AML-193 (cell line): ENCODE measurements at places on chromosomes 3 and 15.

GRCh38 chr15:51137880-51138430, 43.2 kb upstream of the TNFAIP8L3 start:
- no peak for DNase-seq

DNA sequence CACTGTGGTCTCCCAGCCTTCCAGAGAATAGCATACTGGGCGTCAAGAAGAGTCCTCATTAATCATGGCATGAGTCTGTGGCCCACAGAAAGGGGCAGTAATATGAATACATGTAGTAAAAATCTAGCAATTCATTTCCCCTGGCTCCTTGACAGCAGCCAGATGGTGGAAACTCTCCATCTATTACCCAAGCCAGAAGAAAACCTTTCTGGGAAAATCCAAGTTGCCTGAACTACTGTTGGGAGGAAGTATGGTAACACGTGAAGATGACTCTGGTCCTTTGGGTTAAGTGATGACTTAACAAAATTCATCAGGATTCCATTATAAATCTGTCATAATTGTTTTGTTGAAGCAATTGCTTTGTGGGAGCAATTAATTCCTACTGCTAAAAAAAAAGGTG, 530.5 kb downstream of the FHIT start:
- no peak for DNase-seq

DNA sequence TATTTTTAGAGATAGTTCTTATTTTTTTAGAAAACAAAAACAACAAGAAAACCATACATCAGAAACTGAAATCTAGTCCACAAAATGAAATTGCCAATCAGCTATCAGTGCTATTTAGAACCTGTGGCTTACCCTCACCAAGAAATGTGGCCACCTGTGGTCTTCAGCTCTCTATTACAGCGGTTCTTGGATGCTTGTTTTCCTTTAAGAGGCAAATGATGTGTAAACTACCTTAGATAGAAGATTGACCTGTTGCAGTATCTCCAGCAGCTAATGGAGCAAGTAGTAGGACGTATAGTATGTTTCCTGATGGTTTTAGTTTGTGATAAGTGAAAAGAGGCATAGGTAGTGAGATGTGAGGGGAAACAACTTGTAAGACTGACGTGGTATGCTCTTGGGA, 21.2 kb downstream of the TFG start:
- no peak for DNase-seq

DNA sequence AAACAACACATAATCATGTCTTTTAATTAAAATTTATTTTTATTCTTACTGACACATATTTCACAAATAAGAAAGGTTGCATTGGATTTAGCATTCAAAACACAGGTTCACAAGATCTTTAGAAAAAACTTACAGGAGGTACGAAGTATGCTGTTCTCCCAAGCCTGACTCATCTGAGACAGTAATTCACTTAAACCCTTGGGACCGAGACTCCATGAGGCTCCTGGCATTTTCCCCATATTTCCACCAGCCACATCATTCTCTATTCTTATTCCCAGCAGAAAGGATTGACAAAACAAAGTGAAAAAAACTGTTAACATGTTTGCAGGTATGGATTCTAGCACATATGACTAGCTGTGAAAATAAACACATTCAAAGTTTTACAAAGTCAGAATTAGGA, 52.6 kb downstream of the CNTN3 start:
- no peak for DNase-seq

GRCh38 chr15:47742334-47742733, 25.0 kb downstream of the SEMA6D start:
- no peak for DNase-seq

- peak; percentile 27 for DNase-seq
Measured at GRCh38 chr15:74631935-74632560, 16.4 kb downstream of the CLK3 start.

GRCh38 chr15:74460871-74461846, at the start of gene UBL7:
Gene UBL7, minus strand, starts transcription at chr15:74461160. Its CDS starts 2,293 bp downstream, at chr15:74458867.
- DNase-seq = peak; percentile 94

- no peak for DNase-seq
Measured at GRCh38 chr15:28961391-28961790, 75.6 kb downstream of the APBA2 start.

- no peak for DNase-seq
Measured at GRCh38 chr15:57606816-57607215, 15.1 kb downstream of the MYZAP start.

- no peak for DNase-seq
Measured at GRCh38 chr3:172640751-172641150, 70.1 kb downstream of the NCEH1 start.

DNA sequence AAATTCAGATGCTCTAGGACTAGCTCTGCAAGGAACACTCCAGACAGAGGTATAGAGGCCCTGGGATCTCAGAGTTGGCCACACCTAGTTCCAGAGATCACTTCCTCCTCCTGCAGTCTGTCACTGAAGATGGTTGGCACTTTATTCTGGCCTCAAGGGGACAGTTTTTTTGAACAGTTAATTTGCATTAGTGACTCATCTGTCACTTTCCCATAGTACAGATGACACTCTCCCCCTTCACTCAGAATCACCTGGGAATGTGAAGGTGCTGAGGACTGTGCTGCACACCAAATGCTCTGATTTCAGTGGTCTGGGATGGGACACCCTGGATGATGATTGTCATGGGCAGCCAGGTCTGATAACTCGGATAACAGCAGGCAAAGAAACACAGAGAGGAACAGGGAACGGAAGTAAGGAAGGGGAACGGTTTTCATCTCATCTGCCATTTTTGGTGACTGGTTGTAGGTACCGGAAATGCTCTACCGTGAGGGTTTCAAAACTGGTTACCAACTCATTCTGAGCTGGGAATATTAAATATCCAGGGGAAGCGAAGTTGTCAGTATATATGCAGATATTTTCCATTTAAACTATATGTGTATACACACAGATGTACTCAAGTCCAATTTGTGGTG, 232.5 kb upstream of the ST8SIA2 start:
- no peak for DNase-seq

DNA sequence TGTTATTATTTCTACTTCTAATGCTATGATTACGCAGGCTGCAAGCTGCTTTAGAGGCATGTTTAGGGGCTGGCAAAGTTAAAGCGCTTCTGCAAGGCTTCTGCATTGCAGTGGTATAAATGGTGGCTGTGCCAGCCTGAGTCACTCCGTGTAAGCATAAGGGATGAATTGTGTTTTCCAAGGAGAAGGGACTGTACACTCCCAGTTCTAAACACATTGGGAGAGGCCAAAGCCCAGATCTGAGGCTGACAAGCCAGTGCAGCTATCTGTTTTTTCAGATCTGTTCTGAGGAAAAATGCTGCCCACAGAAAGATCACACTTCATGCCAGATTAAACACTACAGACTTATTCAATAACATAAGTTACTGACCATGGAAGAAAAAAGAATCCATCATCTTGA, 83.8 kb downstream of the PRICKLE2 start:
- no peak for DNase-seq

DNA sequence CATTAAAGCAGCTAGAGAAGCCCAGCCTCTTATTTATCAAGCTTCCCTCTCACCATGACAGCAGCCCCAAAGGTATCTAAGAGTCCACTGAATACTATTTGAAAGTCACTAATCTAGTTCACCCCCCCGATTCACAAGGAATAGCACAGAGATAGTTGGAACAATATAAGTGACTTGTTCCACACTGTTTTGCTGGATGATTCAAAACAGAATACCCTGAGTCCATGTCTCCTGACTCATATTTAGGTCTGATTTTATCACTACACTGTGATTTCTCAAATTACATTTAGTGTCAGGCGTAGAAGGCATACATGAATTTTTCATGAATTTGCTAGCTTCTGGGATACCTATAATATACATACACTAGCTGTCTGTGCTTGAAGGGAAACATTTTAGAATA, 18.7 kb upstream of the EOGT start:
- DNase-seq = no peak

- DNase-seq = no peak
Measured at GRCh38 chr3:45545476-45545875, 49.1 kb upstream of the LIMD1 start.

DNA sequence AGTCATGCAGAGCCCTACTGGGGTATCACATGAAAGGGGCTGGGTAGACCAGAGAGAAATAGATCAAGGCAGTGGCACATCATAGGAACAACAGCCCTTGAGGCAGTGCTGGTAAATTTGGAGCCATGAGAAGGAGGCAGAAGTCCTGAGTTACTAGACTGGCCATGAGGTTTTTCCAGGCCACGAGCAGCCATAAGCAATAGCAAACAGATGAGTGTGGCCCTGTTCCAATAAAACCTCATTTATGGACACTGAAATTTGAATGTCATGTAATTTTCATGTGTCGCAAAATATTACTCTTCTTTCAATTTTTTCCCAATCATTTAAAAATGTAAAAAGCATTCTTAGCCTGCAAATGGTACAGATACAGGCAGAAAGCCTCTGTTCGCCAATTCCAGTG, 28.1 kb upstream of the LRRN1 start:
- no peak for DNase-seq

DNA sequence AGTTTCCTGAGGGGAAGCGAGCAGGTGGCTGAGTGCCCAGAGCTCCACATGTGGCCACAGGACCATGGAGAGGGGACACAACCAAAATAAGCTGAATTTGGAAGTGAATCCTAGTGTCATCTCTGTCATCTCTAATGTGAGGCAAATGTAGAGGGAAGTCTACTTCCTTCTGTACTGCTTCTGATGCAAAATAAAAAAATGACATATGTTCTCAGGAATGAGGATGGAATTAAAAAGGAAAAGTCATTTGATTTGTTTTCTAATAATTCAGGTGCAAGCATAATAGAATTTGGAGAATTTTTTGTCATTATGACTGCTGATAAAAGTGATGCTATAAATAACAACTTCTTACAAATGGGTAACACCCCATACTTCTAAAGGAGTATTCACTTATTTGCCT, 59.5 kb upstream of the POU1F1 start:
- DNase-seq = no peak

GRCh38 chr3:70550723-70551319, 238.4 kb upstream of the MDFIC2 start:
- DNase-seq = peak; percentile 59

DNA sequence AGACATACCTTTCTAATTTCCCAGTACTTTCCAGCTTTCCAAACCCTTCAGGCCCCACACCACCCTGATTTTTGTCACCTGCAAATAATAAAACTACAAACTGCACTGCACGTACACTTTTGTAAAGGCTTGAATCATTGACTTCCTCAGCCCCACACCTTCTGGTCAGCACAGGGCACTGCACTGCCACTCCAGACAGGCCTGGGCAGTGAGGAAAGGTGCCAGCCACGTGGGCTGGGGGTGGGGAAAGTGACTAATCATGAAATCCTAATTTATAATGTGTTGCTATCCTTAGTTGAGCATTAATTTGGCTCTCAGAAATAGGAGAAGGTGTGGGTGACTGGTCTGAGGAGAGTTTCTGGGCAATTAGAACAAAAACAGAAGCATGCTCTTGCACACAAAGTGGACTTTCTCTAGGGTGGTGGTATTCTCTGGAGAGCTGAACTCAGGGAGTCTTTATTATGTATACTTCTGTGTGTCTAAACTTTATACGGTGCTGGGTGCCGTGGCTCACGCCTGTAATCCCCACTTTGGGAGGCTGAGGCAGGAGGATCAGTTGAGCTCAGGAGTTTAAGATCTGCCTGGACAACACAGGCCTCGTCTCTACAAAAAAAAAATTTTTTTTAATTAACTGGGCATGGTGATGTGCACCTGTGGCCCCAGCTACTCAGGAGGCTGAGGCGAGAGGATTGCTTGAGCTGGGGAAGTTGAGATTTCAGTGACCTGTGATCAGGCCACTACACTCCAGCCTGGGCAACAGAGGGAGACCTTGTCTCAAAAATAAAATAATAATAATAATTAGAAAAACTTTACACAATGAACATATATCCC, 58.2 kb upstream of the FLNB start:
- peak; percentile 9 for DNase-seq

DNA sequence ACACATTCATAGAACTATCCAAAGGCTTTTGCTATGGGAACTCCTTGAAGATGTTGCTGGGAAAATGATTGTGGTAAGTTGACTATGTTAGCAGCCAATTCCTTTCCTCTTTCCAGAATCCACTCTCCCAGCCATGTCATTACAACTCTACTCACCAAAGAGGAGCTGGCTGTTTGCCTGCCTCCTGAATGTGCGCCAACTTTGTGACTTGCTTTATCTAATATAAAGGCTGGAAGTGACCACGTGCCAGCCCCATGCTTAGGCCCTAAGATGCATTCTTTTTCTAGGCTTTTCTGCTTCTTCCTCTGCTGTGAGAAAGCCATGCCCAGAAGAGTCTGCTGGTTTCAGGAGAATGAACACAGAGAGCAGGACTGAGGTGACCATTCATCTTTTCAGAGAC, 182.2 kb downstream of the GABRB3 start:
- DNase-seq = no peak

GRCh38 chr15:72339777-72340177, 19.8 kb upstream of the CELF6 start:
- peak; percentile 21 for DNase-seq

GRCh38 chr3:9779721-9780457, 10.1 kb upstream of the CAMK1 start:
- peak; percentile 99 for DNase-seq

- peak; percentile 51 for DNase-seq
Measured at GRCh38 chr3:196563721-196564225, 4.6 kb downstream of the WDR53 start.

DNA sequence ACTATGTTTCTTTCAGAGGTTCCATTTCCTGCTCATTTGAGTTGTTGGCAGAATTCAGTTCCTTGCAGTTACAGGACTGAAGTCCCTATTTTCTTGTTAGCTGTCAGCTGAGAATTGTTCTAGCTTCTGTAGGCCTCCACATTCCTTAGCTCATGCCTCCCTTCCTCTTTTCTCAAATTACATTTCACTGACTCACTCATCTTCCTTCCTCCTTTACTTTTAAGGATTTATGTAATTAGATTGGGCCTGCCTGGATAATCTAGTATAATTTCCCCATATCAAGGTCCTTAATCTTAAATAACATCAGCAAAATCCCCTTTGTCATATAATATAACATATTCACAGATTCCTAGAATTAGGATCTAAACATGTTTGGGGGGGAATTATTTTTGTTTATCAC, 40.6 kb upstream of the RBMS3 start:
- DNase-seq = peak; percentile 31

DNA sequence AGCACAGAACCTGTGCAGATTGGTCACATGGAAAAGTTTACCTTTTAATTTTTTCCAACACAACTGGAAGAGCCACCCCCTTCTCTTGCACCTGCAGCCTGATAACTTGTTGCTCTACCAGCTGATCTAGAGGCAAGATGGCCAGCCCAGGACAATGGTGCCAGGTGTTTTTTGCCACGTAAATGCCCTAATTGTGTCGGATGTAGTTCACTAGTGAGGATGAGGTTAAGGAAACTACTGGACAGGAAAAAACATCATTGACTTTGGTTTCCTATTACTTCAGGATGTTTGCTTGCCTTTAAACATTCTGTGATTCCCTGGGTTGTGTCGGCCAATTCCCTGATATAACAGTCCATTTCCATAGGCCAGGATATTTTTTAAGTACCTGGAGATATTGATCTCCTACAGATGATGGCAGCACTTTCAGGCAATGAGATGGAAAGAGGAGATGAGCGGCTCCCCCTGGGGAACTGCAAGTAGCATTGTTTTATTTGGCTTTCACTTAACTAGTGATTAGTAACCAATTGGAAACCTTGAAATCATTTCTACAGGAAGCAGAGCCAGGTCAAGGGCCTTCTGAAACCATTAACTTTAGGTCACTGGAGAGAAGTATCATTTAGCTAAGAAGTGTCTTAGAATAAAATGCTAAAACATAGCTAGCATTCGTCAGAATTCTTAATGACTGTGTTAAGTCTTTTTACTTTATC, 72.5 kb downstream of the OSBPL10 start:
- DNase-seq = no peak

- no peak for DNase-seq
Measured at GRCh38 chr3:41307065-41307464, 107.8 kb downstream of the CTNNB1 start.
